ENCODE measurements at places on chromosomes 13 and 19.

DNA sequence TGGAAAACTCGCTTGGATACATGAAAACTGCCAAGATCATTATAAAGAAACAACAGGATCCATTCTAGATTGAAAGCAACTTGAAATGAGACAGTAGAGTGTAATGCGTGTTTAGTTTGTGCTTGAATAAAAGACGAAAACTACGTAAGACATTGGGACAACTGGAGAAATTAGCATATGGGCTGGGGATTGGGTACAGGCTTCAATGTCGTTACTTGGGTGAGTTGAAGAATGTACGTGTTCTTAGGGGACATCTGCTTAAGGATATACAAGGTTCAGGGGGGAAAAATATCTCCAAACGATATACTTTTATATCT, 471 bp upstream of the ERVK3-1 start:
- DNase-seq: no peak

DNA sequence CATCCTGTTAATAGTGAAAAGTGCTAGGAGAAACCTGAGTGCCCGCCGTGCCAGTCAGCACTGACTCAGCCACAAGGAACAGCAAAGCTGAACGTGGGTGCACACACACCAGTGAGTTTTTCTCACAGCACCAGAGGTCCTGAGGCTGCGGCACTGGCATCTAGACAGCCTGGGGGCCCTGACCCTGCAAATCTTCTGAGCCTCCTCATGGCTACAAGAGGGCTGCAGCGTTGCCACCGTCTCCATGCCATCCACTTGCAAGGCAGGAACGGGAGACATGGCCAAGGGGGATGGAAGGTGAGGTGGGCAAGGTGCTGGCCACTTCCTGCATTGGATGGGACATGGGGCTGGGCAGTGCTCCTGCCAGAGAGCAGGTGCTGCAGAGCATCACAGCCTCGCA, 211.2 kb upstream of the SOX1 start:
- no peak for DNase-seq

DNA sequence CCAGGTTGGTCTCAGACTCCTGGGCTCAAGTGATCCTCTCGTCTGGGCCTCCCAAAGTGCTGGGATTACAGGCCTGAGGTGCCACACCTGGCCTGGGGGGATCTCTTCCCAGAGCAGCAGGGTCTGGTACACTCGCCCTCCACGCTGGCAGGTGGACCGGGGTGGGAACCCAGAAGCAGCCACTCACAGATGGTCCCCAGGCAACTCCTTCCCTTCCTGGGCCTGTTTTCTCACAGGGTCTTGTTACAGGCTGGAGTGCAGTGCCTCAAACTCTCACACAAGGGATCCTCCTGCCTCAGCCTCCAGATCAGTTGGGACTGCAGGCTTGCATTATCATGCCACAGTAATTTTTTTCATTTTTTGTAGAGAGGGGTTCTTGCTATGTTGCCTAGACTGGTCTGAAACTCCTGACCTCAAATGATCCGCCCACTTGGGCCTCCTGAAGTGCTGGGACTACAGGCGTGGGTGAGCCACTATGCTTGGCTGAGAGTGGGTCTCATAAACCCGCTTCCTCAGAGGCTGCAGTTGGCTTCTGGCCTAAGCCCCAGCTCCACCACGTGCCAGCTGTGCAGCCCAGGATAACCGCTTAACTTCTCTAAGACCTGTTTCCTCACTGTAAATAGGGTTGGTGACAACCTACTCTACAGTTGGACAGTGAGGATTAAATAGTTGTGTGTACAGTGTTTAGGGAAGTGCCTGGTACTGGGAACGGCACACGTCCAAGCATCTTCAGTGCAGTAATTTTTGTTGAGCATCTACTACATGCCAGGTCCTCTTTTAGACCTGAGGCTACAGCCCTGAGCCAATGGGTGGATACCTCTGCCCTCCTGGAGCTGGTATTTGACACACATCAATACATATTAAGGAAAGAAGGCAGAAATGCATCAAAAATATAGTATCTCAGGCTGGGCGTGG, 871 bp upstream of the CCER2 start:
- DNase-seq: no peak

DNA sequence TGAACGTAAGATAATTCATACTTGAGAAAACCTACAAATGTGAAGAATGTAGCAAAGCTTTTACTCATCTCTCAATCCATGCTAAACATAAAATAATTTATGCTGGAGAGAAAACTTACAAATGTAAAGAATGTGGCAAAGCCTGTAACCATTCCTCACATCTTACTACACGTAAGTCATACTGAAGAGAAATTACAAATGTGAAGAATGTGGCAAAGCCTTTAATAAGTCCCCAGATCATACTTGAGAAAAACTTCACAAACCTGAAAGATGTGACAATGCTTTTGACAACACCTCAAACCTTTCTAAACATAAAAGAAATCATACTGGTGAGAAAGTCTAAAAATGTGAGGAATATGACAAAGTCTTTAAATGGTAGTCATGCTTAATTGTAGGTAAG, 89.4 kb downstream of the ZNF675 start:
- DNase-seq: no peak

DNA sequence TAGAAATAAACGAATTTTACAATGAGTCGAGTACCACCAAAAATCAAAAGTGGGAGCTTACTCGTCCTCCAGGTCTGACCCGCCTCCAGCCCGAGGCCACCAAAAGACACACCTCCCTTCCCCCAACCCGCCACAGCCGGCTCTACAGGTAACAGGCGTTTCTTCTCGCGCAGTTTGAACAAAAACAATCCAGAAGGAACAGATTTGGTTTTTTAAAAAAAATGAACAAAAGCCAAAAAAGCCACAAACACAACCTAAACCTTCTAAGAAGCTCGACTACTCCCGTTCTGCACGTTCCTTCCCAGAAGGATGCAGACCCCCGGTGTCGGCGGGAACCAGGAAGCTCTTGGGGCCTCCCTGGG, 671 bp downstream of the ZDHHC20 start:
- DNase-seq: peak; percentile 64
